CD4-positive, CD25-positive, alpha-beta regulatory T cell (primary cell): ENCODE measurements at places on chromosomes 3 and 15.
A peak's percentile ranks its signal among the peaks of the same experiment; 100 is the strongest.

DNA sequence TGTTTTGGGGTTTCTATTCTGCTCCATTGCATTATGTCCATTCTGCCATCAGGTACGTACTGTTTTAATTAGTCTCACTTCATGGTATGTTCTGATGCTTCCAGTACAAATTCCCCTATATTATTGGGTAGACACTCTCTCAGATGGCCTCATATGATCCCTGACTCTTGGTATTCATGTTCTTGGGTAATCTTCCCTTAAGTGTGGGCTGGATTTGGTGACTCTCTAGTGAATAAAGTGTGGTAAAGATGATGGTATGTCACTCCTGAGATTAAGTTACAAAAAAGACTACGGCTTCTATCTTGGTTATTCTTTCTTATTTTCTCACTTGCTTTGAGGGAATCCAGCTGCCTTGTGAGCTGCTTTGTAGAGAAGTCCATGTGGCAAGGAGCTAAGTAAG lies 89.6 kb upstream of the TBC1D5 start:
- no peak overlapping the region for H3K27ac ChIP-seq
- H3K36me3 ChIP-seq, result no peaks in the 10 kb centered on the region
- no peak for DNase-seq
- H3K4me1 ChIP-seq, result no peaks in the 10 kb centered on the region
- no peak overlapping the region for H3K4me3 ChIP-seq
- H3K27me3 ChIP-seq, result peaks cover 14% of the 10 kb centered on the region

DNA sequence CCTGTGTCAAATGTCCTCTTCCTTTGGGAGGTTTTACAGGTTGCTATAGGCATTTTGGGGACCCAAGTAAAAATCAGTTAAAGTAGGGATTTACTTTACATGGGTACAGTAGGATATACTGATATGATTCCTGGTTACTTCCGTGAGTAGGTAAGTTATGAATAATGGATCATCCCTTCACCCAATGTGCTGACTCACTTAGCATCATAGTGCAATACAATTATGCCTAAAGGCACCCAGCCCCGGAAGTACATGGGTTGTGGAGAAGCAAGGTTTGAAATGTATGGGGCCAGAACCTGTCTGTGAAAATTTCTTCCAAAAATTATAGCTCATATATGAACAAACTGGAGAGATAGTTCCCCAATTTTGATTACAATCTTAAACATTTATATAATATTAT lies 64.0 kb downstream of the GLB1 start:
- H3K4me3 ChIP-seq, result no peak overlapping the region
- peak overlapping the region; percentile 55 for H3K27ac ChIP-seq
- no peak for DNase-seq

- no peak overlapping the region for H3K4me3 ChIP-seq
- no peak for DNase-seq
- no peaks in the 10 kb centered on the region for H3K27me3 ChIP-seq
- H3K36me3 ChIP-seq, result no peaks in the 10 kb centered on the region
These were observed 5.6 kb downstream of the CFAP92 start for GRCh38 chr3:128988286-128988685.

DNA sequence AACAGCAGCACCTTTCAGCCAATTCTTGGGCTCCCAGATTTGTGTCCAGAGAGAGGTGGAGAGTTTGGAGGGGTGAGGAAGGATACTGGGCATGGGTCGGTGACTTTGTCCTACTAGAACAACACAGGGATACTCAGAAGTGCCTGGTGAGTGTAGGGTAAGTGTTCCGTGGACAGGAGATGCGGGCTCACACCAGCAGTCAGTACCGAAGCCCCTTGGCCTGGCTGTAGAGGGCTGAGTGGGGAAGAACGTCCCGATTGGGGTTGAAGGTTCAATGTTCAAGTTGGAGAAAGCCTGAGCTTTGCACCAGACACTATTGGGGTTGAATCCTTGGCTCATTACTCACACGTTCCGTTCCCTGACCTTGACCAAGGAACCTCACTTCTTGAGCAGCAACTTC lies 40.8 kb upstream of the SLC6A11 start:
- H3K27ac ChIP-seq, result no peak overlapping the region
- H3K4me1 ChIP-seq, result no peaks in the 10 kb centered on the region
- H3K36me3 ChIP-seq, result no peaks in the 10 kb centered on the region

GRCh38 chr3:10757821-10758130 lies 58.3 kb upstream of the SLC6A11 start:
- H3K36me3 ChIP-seq, result no peaks in the 10 kb centered on the region
- peaks cover 4% of the 10 kb centered on the region for H3K27me3 ChIP-seq
- no peak for DNase-seq
- H3K27ac ChIP-seq, result no peak overlapping the region

DNA sequence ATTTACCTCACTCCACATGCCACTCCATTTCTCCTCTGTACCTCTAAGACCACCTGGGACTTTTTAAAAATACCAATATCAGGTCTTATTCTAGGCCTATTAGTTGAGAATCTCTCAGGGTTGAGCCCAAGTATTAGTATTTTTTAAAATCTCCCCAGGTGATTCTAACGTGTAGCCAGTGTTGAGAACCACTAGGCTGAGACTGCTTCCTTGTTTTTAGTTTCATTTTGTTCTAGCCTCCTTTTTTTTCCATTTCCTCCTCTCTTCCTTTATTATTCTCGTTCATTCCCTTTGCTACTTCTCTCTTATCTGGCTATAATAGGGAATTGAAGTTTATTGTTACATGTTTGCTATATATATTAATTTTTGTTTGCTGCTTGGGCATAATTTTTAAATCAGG lies 217.8 kb upstream of the CD96 start:
- peak overlapping the region; percentile 64 for H3K4me3 ChIP-seq
- H3K4me1 ChIP-seq, result peaks cover 11% of the 10 kb centered on the region
- no peak overlapping the region for H3K27ac ChIP-seq
- DNase-seq, result no peak
- no peaks in the 10 kb centered on the region for H3K27me3 ChIP-seq
- no peaks in the 10 kb centered on the region for H3K36me3 ChIP-seq

DNA sequence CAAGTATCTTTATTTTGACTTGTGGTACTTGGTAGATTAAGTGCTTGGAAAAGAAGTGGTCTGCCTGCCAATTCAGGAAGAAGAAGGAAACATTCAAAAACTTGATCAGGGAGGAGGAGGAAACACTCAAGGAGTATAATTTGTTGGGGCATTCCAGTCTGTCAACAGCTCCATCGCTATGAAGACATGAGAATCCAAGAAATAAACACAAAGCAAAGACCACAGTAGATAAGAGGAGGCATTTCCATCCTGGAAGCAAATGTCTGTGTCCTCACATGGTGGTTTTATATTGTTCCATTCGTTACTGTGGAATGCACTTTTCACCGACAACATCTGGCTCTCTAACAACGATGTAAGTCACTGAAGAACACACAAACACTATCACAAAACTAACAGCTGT lies 176.1 kb upstream of the FRMD4B start:
- DNase-seq, result no peak
- no peaks in the 10 kb centered on the region for H3K27me3 ChIP-seq
- H3K36me3 ChIP-seq, result no peaks in the 10 kb centered on the region
- H3K4me1 ChIP-seq, result no peaks in the 10 kb centered on the region
- H3K4me3 ChIP-seq, result no peak overlapping the region

DNA sequence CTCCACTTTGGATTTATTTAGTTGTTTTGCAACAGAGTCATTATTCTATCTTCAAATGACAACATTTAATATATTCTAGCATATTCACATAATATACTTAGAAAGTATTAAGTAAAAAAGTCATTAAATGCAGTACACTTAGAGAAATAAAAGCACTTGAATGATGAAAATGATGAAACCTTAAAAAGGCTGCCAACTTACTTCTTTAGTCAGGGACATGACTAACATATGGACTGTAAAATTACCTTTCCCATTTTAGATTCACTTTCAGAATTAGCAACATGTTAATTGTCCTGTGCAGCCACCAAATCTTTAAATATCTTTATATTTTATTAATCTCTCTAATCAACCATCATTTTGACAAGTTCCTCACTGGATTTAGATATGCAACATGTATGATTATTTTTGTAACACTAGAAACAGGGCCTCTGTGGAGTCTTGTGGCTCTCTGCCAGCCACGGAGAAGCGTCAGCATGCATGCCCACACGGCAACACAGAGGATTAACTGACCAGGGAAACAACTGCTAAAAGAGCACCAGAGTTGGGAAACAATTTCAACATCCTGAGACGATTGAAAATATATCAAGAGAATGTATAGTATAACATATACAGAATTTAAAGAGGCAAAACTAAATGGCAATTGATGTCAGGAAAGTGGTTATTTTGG lies 95.7 kb downstream of the ANO10 start:
- H3K4me3 ChIP-seq, result no peak overlapping the region
- DNase-seq, result no peak
- H3K4me1 ChIP-seq, result no peaks in the 10 kb centered on the region
- H3K27ac ChIP-seq, result no peak overlapping the region
- H3K36me3 ChIP-seq, result no peaks in the 10 kb centered on the region

GRCh38 chr3:73094129-73094528 lies 32.7 kb downstream of the EBLN2 start:
- H3K27ac ChIP-seq, result no peak overlapping the region
- H3K4me3 ChIP-seq, result no peak overlapping the region
- peak; percentile 29 for DNase-seq
- H3K36me3 ChIP-seq, result no peaks in the 10 kb centered on the region
- no peaks in the 10 kb centered on the region for H3K27me3 ChIP-seq

- no peak overlapping the region for H3K27ac ChIP-seq
- no peak overlapping the region for H3K4me3 ChIP-seq
- peaks cover 6% of the 10 kb centered on the region for H3K27me3 ChIP-seq
- DNase-seq, result no peak
- H3K4me1 ChIP-seq, result peaks cover 11% of the 10 kb centered on the region
These were observed 18.9 kb upstream of the SPTSSB start for GRCh38 chr3:161390200-161390599.

- DNase-seq, result no peak
- no peaks in the 10 kb centered on the region for H3K27me3 ChIP-seq
These were observed 9.4 kb upstream of the PCSK6 start for GRCh38 chr15:101498717-101499480.

GRCh38 chr3:184262764-184263179 lies 1.4 kb upstream of the CAMK2N2 start:
- H3K27me3 ChIP-seq, result peaks cover 11% of the 10 kb centered on the region
- H3K4me3 ChIP-seq, result peak overlapping the region; percentile 19
- peaks cover 28% of the 10 kb centered on the region for H3K4me1 ChIP-seq
- no peaks in the 10 kb centered on the region for H3K36me3 ChIP-seq
- DNase-seq, result no peak

GRCh38 chr15:68404056-68404798 lies 27.7 kb downstream of the ITGA11 start:
- no peak overlapping the region for H3K27ac ChIP-seq
- DNase-seq, result no peak
- no peaks in the 10 kb centered on the region for H3K36me3 ChIP-seq
- no peaks in the 10 kb centered on the region for H3K4me1 ChIP-seq

DNA sequence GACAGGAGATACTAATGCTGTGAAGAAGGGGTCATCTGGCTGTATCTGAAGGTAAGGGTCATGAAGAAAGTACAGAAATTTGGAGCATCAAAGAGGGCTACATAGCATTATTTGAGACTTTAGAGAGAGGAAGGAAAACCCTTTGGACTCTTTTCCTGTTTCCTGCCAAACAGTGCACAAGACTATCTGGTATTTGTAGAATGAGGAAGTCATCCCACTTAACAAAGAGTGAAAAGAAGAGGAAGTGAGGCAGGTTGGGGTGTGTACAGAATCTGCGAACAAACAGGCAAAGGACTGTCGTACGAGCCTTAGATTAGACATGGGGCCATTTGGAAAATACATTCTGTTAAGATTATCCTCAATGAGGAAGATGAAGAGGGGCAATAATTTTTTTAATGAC lies 546.8 kb upstream of the EPHA6 start:
- DNase-seq, result no peak
- no peak overlapping the region for H3K27ac ChIP-seq
- H3K4me1 ChIP-seq, result no peaks in the 10 kb centered on the region
- H3K4me3 ChIP-seq, result no peak overlapping the region
- H3K27me3 ChIP-seq, result no peaks in the 10 kb centered on the region

- peaks cover 75% of the 10 kb centered on the region for H3K36me3 ChIP-seq
- H3K4me3 ChIP-seq, result no peak overlapping the region
- no peaks in the 10 kb centered on the region for H3K27me3 ChIP-seq
- no peaks in the 10 kb centered on the region for H3K4me1 ChIP-seq
These were observed 22.1 kb downstream of the PARL start for GRCh38 chr3:183862610-183863009.

DNA sequence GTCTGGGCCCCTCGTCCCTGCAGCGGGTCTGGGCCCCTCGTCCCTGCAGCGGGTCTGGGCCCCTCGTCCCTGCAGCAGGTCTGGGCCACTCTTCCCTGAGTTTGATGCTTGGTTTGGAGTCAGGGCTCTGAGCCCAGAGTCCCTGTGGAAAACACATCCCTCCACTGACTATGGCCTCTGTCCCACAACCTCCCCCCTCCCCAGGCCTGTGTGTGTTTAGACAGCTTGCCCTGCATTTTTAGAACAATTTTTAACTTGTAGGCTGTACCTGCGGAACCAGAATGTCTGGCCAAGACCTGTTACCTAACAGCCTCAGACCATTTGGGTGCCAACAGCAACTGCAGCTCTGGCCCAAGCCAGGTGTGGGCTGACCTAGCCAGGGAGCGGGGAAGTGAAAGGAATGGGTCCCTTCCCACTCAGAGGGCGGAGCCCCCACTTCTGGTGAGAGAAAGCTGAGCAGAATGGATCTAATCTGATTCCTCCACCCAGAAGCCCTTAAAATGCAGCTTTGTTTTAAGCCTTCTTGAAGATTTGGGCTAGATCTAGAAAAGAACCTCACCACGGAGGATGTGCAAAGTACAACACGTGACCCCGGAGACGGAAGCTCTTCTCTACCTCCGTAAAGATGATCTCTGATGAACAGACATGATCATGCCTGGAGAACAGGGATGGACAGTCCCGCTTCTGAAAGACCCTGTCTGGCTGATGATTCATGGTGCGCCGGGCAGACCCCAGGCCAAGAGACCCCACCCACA lies 60.5 kb upstream of the TFRC start:
- no peak overlapping the region for H3K4me3 ChIP-seq
- H3K4me1 ChIP-seq, result peaks cover 18% of the 10 kb centered on the region
- no peaks in the 10 kb centered on the region for H3K27me3 ChIP-seq
- H3K36me3 ChIP-seq, result no peaks in the 10 kb centered on the region
- no peak for DNase-seq
- H3K27ac ChIP-seq, result no peak overlapping the region

- DNase-seq, result no peak
- H3K4me3 ChIP-seq, result peak overlapping the region; percentile 94
- H3K4me1 ChIP-seq, result peaks cover 20% of the 10 kb centered on the region
- no peaks in the 10 kb centered on the region for H3K27me3 ChIP-seq
These were observed 609 bp upstream of the TBC1D23 start for GRCh38 chr3:100260081-100260684.

GRCh38 chr3:95226437-95226836 lies 1163.6 kb downstream of the NSUN3 start:
- no peaks in the 10 kb centered on the region for H3K4me1 ChIP-seq
- H3K36me3 ChIP-seq, result no peaks in the 10 kb centered on the region
- no peaks in the 10 kb centered on the region for H3K27me3 ChIP-seq
- no peak overlapping the region for H3K27ac ChIP-seq
- DNase-seq, result no peak
- H3K4me3 ChIP-seq, result no peak overlapping the region

DNA sequence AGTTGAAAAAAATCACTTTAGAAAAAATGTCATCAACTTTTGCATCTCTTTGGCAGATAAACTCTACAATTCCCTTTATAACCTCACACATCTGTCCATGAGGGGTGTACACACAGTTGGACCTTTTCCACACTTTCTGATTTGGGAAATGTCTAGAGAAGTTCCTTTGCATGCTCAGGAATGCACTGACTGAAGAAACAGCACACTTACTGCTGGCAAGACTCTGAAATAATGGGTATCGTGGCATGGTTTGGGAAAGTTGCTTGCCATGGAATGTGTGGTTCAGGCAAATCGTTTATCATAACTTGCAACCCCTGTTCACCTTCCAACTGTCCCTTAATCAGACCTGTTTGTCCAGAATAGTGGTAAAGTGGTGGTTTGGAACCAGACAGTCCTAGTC lies 135.3 kb upstream of the TGFBR2 start:
- no peak overlapping the region for H3K27ac ChIP-seq
- H3K4me1 ChIP-seq, result no peaks in the 10 kb centered on the region
- H3K36me3 ChIP-seq, result no peaks in the 10 kb centered on the region
- H3K4me3 ChIP-seq, result no peak overlapping the region
- DNase-seq, result no peak
